ENCODE measurements at places on chromosomes 13 and 19.

DNA sequence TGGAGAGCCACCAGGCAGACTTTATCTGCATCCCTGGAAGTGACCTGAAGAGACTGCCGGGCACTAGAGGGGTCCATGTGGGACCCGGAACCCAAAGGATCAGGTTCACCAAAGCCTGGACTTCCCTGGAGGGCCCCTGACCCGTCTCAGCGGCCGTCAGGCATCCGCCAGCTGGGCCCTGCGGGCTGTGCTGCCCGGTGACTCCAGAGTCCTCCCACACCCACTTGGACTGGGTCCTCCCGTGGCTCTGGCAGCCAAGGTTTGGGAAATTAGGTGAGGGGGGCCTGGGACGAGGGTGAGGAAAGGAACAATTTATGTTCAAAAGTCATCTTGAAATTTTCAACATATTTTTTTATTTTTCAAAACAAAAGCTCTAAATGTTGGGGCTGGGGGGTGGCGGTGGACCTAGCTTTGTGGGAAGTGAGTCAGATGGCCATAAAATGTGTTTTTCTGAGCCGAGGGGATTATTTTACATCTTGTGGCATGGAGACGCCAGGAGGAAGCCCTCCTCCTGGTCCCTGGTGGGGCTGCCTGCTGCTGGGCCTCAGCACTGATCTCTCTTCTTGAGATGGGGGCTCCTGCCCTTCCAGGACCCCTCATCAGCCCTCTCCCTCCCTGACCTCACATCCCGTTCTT is 20.2 kb downstream of the CEBPA start:
- no peak for DNase-seq

- DNase-seq: no peak
These were observed 99.4 kb downstream of the MIPEP start for GRCh38 chr13:23789576-23790346.

DNA sequence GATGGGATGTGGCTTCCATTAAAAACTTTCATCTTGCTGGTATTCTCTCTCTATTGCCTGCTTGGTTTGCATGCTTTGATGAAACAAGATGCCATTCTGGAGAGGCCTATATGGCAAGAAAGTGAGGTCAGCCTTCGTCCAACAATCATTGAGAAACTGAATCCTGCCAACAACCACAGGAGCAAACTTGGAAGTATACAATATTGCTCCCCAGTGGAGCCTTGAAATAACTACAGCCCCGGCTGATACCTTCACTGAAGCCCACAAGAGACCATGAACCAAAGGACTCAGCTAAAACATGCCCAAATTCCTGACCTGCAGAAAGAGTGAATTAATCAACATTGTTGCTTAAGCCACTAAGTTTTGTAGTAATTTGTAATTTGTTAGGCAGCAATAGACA is 82.5 kb upstream of the FGF14 start:
- DNase-seq: no peak

- no peak for DNase-seq
These were observed 35.3 kb downstream of the CCL25 start for GRCh38 chr19:8087876-8088275.

- DNase-seq: no peak
These were observed 264.1 kb downstream of the NALCN start for GRCh38 chr13:101152184-101152583.

DNA sequence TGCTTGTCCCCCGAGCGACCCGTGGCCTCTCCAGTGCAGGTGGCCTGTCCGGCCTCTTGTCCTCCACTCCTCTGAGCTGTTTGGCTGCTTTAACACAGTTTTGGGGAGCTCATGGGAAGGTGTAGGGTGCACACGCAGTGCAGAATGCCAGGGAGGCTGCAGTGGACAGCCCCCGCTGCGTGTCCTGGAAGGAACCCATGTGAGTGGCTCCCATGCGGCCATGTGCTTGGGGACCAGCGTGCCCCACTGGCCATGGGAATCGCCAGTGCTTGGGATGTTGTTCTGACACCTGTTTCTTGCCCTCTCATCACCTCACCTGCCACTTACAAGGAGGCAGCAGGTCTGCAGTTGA is 22.6 kb upstream of the F7 start:
- DNase-seq: no peak

DNA sequence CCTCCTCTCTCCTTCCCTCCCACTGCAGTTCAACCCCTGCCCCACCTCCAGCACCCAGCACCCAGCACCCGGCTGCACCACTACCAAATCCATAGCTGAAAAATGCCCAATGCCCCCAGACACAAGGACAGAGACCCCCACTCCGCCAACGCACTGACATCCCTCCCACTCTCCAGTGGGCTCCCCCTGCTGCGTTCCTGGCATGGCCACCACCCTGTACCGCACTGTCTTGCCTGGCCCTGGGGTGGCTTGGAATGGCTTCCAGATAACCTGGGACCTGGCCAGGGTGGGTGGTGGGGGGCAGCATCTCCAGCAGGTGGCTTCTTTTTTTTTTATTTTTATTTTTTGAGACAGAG is 5.8 kb upstream of the MKNK2 start:
- DNase-seq: no peak

DNA sequence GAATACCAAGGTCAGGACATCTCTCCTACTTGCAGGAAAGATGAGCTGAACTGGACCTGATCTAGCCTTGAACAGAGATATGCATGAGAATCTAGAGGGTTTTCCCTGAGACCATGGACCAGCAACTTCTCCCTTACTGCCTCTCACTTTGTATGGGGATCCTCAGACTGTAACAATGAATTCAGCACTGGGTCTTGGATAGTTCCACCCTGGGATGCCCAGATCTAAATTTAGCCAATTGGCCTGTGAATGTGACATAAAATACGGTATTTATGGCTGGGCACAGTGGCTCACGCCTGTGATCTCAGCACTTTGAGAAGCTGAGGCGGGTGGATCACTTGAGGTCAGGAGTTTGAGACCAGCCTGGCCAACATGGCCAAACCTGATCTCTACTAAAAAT is 15.3 kb upstream of the LILRA2 start:
- DNase-seq: no peak

DNA sequence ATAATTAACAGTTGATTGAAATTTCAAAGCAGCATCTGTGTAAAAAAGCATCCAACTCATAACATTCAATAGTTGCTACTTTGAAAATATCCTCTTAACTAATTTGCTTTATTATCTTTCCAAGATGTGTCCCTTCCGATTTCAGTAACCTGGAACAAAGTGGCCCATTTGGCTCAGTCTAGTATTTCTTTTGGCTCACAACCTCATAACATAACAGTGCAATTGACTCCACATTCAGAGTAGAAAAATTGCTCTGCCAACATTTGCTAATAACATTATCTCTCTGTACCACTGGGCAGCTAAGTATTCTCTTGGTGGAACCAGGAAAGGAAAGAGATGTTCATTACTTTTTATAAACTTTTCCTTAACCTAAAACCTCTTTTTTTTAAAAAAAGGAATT is 571.1 kb upstream of the ARGLU1 start:
- no peak for DNase-seq

- no peak for DNase-seq
These were observed 53.7 kb downstream of the RASA3 start for GRCh38 chr13:114078461-114079451.

DNA sequence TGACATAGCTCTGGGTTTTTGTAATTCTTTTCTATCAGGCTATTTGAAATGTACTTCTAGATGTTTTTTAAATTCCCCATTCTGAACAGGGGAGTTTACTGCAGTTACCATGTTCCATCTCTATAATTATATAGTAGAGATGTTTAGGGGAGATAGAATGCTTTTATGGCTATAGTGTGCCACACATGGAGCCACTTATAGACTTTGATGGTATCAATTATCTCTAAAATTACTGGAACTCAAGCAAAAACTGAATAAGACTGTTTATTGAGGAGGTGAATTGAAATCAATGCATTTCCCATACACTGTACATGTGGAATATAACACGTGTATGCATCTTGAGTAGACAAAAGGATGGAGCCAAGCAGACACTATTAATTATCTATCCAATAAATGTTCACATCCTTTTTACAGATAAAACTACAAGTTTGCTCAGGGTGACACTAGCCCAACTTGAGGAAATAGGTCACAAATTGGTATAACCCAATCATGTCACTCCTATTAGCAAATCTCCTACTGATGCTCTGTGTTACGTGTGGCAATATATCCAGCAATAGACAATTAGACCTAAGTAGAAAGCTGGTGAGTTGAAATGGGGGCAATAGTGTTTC is 1882.6 kb downstream of the PCDH9 start:
- no peak for DNase-seq

- DNase-seq: peak; percentile 26
These were observed 10.0 kb downstream of the DPF1 start for GRCh38 chr19:38213911-38214625.

GRCh38 chr19:8206147-8207087 is 2.8 kb upstream of the CERS4 start:
- DNase-seq: no peak

- DNase-seq: no peak
These were observed 991 bp downstream of the ABHD17A start for GRCh38 chr19:1884291-1884718.

GRCh38 chr13:30702006-30702405 is 33.3 kb upstream of the ALOX5AP start:
- DNase-seq: no peak

DNA sequence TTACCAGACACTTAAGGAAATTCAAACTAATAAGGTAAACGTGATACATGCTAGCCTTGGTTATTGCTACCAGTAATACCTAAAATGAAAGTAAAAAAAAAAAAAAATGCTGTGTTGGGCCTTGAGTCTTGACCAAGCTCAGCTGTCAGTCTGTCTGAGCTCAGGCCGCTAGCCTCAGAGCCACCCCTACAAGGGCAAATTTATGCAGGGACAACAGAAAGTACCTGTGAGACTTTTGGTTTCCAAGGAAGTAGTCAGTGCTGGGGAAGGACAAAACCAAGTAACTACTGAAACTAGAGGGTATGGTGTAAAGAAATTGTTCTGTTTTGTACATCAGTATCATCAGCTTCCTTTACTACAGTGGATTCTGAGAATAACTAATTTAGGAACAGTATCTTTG is 134.3 kb upstream of the SLITRK5 start:
- no peak for DNase-seq

DNA sequence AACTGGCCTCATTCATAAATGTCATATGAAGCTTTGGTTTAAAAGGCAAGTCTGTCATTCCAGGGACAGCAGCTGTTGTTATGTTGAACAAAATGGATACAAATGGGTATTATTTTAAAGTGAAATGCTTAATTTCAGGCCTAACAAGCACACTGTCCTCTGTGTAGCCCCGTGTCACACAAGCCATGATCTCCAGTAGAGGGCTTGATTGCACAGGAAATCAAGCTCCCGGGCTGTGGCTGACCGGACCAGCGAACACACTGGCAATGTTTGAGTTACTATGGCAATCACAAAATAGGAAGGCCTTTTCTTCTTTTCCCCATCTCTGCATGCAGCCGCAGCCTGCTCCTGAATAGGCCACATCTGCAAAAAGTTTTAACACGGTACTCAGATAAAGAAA is 64.0 kb upstream of the GSX1 start:
- no peak for DNase-seq

GRCh38 chr13:21120191-21120590 is 56.2 kb downstream of the SKA3 start:
- no peak for DNase-seq

DNA sequence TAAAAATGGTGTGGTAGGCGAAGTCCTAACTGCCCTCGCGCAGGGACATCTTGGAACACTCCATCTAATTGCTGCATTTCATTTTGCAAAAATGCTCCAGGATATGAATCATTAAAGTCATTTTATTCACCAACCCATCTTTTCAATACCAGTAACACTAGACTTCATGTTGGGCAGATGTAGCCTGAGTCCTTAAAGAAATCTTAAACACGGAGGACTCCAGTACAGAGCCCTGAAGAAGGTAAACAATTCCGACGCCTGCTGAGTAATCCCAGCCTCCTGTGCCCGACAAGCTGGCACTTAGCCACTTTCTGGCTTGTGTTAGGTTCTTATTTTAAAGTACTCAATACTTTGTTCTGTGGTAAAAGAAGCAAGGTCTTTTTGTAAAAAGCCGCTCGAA is 58.0 kb upstream of the IRS2 start:
- DNase-seq: no peak

DNA sequence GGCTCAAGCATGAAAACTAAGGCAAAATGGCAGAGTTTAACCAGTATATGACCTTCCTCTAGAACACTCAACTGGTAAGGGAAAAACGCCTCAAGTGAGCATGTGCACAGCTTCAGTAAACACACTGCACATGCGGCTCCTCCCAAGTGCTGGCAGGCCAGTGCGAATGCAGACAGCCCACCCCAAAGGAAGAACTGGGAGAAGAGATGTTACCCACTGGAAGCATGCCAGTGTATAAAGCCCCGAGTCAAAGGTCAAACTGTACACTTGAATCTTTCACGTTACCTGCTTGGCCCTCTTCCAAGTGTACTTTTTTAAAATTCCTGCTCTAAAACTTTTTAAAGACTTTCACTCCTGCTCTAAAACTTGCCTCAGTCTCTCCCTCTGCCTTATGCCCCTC is 19.2 kb upstream of the RCBTB1 start:
- DNase-seq: no peak

DNA sequence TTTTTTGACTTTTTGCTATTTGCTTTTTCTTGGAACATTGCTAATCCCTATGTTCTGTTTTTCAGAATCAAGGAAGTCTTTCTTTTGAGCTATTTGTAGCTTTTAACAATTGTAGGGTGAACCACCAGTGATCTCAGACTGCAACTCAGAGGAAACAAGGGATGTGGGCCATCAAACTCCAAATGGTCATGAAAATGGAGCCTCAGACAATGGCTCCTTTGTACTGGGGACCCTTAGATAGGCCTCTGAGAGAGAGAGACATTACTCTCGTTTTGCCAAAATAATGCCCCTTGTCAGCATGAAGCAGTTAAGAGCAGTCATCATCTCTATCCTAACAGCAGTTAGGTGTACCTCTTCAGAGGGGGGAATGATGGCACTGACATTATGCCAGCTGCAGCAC is 56.4 kb upstream of the GJB6 start:
- no peak for DNase-seq

DNA sequence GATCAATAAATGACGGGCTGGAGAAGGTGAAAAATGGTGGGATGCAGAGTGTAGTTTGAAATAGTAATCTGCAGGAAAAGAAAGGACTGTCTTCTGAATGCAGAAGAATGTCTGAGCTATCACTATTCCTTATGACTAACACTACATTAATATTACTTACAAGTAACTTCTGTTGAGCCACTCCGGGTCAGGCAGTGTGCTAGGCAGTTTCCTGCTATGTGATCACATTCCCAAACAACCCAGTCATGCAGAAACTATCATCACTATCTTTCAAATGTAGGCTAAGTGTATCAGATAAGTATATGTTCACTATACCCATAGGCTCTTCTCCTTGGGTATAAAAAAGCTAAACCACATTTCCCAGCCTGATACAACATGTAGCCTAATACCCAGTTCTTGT is 6.6 kb downstream of the ZNF599 start:
- no peak for DNase-seq

DNA sequence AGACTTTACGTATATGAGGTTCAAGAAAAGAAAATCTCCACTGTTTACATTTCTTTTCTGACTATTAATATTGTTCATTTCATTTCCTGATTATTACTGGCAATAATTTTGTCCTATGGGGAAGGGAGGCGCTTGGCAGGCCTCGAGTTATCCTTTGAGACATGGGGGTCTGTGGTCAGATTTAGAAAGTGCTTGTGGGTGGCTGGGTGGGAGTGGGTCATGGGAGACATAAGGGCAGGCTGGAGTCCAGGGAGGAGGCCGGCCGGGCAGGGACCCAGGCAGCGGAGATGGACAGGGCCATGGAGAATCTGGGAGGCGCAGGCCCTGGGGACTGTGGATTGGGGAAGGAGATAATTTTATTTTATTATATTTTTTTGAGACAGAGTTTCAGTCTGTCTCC is 40.1 kb downstream of the LTBP4 start:
- DNase-seq: no peak

GRCh38 chr19:17294051-17294891 is 9.0 kb downstream of the ABHD8 start:
- DNase-seq: no peak

- DNase-seq: no peak
These were observed 111.2 kb upstream of the SGCG start for GRCh38 chr13:23069566-23069965.
